ENCODE measurements at places on chromosomes 5 and 9.
A peak's percentile ranks its signal among the peaks of the same experiment; 100 is the strongest.

GRCh38 chr9:127803507-127804352 is 1.0 kb downstream of the FPGS start:
- peak; percentile 28 for DNase-seq

DNA sequence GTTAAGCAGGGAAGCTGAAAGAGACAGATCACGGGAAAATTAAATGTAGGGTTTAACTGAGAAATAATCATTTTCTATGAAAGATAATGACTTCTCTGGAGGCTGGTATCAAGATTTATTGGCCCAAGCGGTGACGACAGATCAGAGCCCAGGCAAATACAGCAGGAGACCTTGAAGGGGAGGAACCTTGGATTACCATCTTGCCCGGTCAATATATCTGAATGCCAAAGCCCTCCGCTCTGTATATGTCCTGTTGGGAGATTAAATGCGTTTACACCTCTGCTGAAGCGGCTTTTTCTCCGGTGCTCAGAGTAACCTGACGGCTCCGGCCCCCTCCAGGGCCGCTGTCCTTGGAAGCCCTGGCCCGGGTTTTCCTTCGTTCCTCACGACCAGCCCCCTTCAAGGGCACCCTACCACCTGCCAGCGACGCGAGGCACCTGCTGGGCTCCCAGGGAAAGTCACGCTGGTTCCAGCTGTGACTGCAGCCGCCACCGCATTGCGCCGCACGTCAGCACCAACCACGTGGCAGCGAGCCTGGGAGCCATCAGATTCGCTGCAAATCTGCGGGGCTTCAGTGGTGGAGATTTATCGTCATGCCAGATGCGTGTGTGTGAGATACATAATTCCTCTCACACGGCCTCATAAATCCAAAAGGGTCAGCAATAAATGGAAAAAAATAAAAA is 4.4 kb upstream of the QSOX2 start:
- DNase-seq = no peak

DNA sequence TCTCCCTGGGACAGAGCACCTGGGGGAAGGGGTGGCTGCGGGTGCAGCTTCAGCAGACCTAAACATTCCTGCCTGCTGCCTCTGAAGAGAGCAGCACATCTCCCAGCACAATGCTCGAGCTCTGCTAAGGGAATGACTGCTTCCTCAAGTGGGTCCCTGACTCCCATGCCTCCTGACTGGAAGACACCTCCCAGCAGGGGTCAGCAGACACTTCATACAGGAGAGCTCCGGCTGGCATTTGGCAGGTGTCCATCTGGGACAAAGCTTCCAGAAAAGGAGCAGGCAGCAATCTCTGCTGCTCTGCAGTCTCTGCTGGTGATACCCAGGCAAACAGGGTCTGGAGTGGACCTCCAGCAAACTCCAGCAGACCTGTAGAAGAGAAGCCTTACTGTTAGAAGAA is 77.2 kb downstream of the SLCO6A1 start:
- DNase-seq = no peak

GRCh38 chr5:100846772-100847171 is 56.3 kb downstream of the ST8SIA4 start:
- DNase-seq = no peak

DNA sequence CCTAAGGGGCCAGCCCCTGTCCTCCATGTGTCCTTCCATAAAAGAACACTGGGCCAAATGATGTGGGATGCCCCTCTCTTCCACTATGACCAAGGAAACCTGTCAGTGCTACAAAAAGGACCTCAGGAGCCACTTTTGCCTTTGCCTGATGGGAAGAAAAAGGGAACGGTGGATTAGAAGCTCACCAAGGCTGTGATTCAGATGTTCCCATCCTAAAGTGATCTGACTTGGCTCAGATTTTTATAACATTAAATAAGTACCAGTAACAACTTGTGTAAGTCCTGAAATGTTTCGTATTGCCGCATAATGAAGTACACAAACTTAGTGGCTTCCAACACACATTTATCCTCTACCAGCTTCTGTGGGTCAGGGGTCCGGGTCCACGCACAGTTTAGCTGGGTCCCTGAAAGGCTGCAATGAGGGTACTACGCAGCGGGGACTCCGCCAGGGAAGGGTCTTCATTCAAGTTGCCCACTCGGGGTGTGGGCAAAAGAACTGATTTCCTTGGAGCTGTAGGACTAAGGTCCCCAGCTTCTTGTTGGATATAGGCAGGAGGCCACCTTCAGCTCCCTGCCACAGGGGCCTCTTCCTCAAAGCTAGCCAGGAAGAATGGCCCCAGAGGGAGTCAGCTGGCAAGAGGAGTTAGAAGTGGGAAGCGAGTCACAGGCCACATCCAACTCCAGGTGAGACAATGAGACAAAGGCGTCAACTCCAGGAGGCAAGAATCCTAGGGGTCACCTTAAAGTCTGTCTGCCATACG is 60.4 kb downstream of the RAPGEF1 start:
- no peak for DNase-seq

- no peak for DNase-seq
Measured at GRCh38 chr5:93658044-93658443, 75.0 kb downstream of the NR2F1 start.

- DNase-seq = no peak
Measured at GRCh38 chr5:87411586-87411972, 1.2 kb downstream of the CCNH start.

GRCh38 chr5:175384724-175385552 is 59.0 kb downstream of the DRD1 start:
- DNase-seq = no peak

- DNase-seq = no peak
Measured at GRCh38 chr5:40614466-40614865, 65.2 kb upstream of the PTGER4 start.

DNA sequence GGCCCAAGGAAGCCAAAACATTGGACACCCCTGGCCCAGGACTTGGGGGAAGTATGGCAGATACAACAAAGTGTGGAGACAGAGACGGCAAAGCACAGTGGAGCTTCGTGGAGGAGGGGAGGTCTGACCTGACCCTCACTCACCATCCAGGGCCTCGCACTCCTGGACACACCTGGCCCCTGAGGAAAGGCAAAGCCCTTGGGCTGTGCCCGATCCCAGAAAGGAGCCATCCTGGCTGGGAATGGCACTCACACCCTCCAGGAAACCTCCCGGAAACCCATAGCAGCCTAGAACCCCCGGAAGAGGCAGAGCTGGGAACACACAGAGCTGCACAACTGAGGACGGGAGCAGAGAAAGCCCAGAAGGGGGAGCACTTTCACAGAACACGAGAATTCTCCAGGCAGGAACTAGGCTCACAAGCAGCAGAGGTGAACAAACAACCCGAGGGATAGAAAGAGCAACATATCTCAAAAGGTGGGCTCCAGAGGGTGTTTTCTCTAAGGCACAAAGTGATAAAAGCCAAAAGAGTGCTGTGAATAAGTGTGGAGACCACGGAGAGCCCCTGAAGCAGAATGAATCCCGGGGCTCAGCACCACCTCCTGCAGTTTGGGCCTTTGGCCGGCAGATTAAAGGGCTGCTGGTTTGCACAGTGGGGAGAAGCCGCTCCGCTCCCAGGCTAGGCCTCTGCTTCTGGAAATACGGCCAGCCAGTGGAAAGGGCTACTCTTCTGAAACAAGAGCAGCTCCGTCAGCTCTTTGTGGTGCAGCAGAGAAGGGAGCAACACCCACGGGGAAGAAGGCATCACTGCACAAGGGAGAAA is 108.2 kb downstream of the UBE2R2 start:
- DNase-seq = no peak

GRCh38 chr9:72254901-72255545 is 105.8 kb downstream of the GDA start:
- DNase-seq = no peak

- no peak for DNase-seq
Measured at GRCh38 chr5:116605310-116606070, 30.9 kb upstream of the SEMA6A start.

DNA sequence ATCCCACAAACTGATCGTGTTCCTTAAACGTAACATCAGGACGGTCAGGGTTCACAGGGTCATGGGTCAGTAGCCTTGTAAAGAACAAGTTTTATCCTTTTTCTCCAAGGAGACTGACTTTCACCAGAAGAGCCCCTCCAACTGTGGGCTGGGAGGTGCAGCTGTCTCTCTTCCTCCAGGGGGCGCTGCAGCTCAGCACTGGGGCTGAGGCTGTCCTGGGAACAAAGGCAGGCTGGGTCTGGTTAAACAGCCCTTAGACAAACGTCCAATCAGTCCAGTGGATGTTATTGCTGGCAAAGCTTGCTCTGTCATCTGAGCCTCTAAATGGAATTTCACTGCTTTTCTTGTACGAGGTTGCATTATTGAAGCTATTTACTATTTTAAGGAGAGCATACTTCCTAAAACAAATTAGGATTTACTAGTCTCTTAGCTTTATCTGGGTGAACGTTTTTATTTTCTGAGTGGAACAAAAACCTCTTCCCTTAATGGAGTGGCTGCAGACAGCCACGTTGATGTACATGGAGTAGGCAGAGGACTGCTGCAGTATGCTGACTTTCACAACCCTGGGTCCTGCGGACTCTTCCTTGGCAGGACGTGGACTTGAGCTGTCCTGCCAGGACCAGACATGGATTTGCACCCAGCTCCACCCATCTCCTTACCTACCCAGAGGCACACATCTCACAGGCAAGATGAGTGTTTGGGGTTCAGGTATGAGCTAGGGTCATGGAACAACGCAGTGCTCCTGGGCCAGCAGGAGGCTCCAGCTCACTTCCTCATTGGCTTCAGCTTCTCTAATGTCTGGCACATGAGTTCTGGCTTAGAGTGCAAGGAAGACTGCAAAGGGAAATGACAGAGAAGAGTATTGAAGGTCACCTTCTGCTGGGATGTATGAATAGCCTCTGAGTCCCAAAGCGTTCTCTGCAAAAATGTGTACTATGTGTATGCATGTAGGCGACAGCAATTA is 7.8 kb downstream of the EXOSC2 start:
- DNase-seq = peak; percentile 69

DNA sequence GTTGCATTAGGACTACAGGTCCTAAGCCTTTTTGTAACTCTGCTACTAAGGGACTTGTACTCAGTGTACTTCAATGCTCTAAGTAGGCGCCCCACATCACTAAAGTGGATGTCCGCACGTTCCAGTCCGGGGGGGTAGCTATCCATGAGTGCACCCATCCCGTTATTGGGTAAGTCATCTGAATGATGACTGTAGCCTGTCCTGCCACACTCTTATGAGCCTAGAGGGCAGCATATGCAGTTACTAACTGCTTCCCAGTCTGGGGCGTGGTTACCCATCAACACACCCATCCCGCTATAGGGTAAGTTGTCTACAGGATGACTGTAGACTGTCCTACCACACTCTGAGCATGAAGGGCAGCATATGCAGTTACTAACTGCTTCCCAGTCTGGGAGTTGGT is 1053.9 kb downstream of the PTPRD start:
- no peak for DNase-seq

DNA sequence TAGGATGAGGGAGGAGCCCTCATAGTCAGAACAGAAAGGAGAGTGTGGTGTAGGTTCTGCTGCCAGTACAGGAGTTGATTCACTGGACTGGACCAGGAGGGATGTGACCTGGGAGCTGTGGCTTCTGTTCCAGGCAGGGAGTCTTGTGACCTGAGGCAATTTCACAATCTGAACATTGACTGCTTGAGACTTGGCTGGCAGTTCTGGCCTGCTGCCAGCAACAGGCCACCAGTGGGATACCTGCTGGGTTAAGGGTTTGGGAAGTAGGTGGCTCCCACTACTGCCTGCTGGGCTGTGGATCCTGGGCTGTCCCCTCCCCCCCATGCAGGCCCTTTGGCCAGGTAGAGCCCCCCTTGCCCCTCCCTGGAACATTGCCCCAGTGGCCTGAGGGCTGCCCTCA is 268.6 kb upstream of the ARRDC3 start:
- DNase-seq = no peak

GRCh38 chr5:124156415-124156996 is 589.9 kb downstream of the ZNF608 start:
- DNase-seq = no peak

DNA sequence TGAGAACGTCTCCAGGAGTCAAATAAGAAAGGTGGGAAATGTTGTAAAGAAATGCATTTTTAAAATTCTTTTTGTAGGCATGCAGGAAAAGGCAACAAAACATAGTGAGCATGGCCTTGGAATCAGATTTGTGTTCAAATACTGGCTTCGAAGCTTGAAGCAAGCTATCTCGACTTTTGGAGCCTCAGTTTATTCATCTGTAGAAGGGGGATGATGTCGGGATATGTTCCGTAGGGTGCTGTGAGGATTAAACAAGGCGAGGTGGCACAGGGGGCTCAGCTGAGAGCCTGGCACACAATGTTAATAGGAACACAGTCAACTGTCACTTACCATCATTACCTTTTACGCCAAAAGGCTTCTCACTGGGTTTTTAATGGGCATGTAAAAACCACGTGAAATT is 4.8 kb downstream of the ADAMTS2 start:
- DNase-seq = no peak

DNA sequence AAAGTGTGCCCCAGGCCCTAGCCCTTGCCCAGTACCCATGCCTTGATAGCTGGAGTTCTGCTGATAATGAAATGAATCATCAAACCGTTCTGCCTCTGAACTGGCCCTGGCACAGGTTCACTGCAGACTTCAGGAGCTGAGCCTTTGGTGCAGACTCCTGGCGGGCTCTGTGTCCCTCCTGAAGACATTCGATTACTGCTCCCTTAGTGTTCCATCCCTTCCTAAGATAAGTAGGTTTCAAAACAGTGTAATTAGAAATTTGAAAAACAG is 97.2 kb downstream of the MVB12B start:
- no peak for DNase-seq

DNA sequence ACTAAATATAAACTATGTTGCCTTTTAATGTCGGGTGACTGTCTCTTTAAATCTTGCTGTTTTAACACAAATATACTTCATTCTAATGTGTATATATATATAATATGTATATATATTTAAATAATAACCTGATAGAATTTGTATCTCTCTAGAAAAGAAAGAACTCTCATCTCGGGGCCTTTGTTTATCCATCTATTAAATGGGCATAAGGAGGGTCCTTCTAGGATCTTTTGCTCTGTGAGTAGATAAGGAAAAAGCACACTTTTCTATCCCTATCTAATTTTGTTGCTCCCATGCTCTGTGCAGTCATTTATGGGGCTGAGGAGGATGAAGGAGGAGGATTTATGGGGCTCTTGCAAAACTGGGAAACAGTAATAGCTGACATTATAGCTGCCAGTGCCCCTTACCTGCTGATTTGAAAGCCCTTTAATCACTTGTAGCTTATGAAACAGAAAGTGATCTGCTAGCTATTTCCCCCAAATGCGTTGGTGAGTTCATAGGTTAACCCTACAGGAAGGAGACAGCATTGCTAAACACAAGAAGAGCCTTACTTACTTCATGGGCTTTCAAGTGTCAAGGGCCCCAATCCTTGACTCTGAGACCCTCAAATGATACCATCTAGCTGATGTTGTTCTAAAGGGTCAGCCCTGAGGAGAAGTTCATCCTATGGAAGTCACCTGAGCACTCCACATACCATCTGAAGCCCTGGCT is 5.8 kb upstream of the PPARGC1B start:
- DNase-seq = no peak

DNA sequence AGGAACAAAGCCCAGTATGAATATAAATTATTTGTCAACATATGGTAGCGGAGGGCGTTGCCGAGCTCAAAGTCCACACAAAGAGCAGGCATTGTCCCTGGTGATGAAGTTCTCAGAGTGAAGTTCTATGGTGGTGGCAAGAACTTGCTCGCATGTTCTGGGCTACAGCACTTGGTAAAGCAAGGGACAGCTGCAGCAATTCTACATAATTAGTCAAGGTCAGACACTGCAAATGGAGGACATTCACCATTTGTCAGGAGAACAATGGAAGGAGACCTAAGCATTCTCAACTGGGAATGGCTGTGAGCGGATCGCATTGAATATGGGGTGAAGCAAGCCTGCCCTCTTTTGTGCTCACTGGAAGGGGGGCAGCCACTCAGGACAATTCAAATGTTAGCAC is 503.8 kb upstream of the ADAMTS16 start:
- DNase-seq = no peak

Data from stimulated activated CD4-positive, alpha-beta T cell treated with anti-CD3 and anti-CD28 coated beads, Interleukin-1b, Interleukin-23, amount 100 ng/mL, for 48 hours (primary cell).